ENCODE measurements at places on chromosomes 4 and X.

DNA sequence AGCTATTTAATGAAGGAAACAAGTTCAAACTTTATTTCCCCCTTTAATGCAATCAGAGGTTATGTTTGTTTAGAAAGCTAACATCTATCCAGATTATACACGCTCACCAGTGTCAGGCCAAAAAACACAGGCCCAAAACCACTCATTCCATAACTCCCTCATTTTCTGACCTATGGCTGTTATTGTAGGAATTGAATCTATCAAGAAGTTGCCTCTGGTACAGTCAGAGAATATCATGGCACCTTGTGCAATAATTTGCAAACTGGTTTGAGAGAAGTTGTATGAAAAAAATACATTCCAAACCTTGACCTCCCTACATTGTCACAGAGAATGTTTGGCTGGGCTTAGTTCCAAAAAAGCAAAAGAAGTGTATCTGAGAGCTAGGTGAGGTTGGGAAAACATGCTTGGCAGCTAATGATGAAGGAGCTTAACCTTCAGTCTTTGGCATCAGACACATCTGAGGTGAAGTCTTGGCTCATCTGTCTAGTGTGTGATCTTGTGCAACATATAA is 591.0 kb downstream of the ANKRD50 start:
- no peak for DNase-seq

GRCh38 chr4:38322714-38323113 is 341.3 kb upstream of the KLF3 start:
- no peak for DNase-seq

- no peak for DNase-seq
Observed at GRCh38 chr4:125739760-125740159, 425.0 kb downstream of the FAT4 start.

DNA sequence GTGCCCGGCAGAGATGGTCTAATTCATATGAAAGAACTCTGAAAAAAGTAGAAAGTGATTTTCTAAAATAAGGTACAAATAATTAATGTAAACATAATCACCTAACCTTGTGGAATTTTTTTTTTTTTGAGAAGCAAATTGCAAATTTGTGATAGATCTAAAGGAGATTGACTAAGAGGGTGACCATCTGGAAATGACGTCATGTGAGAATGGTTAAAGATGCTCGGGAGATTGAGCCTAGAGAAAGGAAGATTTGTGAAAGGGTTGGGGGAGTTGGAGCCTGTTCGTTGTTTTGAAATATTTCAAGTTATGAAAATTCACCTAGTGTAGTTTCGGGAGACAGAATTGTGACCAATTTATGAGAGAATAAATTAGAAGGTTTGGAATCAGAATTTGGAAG is 115.7 kb upstream of the ANK2 start:
- no peak for DNase-seq

GRCh38 chrX:112760697-112761096 is 79.9 kb downstream of the AMOT start:
- no peak for DNase-seq

- DNase-seq, result peak; percentile 13
Observed at GRCh38 chr4:177315767-177316464, 6.2 kb downstream of the NEIL3 start.

DNA sequence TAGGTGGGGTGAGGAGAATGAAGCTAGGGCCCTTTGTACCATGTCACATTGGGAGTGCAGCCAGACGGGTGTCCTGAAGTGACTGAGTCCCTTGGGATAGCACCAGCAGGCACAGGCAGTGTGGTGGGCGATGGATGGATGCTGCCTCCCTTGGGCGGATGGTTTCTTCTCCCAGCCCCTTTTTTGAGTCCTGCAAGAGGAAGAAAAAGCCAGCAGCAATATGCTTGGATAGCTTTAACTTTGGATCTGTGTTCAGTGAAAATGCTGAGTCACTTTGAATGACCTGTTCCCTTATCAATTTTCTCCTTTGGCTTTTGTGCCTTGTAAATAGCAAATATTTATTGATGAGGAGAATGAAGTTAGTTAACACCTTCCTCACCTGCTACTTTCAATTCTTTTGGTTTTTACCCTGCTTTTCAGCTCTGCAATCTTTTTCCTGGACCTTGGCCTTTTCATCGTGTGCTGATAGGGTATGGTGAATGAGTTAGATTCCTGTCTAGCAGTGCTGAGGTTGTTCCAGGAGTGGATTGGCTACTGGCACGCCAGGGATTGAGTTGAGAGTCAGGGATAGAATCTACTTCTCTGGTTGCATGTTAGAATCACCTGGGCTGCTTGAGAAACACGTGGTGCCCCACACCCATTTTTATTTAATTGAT is 10.2 kb downstream of the DCUN1D4 start:
- no peak for DNase-seq

DNA sequence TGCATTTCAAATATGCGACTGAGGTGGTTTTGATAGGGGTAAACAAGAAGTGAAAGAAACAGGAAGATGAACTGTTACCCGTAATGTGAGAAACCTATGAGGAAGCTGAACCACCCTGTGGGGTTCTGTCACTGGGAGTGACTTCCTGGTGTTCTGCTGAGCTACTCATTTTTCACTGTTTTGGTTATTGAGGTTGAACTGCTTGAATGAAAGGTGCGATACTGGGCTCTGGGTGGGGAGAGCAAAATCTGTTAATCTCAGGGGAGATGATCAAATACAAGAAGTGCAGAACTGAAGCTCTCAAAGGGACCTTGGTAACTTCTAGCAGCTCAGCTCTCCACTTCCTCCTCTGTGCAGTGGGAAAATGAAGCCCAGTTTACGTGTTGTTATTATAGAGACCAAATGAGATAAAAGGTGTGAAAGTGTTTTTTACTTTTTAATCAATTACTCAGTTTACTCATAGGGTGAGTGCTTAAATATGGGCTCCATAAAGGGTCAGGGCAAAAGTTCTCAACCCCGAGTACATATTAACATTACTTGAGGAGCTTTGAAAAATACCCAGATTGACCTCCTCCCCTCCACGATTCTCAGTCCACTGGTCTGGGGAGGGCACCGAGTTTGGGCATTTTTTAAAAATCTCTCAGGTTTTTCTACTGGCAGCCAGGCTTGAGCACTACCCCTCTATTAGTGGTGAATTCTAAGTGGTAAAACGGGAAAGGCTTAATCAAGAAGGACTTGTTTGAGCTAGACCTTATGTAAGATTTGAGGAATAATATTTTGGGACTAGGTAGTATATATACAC is 66.7 kb downstream of the COQ2 start:
- DNase-seq, result peak; percentile 71

DNA sequence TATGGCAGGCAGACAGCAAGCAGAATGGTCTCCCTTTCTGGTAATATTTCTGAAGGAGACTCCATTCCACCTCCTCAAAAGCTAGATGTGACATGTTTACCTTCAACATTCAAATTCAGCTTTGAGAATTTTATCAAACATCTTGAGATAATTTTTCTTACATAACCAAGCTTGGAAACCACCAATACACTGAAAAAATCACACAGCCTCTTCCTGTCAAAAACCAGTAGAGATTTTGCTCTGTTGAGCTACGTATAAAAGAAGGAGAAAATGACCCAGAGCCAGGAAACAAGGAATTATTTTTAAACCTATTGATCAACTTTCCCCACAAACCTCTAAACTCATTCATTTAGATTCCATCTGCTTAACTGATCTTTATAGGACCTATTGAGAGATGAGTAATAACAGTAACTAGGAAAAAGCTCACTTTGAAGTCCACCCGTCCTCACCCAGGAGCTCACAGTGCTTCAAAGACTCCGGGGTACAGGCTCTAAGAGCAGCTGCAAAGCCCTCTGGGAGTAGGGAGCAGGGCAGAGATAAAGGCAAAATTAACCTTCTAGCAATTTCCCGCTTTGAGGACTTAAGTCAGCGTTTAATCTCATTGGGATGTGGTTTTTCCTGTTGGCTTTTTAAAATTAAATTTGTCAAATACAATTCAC is 318.2 kb upstream of the RASGEF1B start:
- no peak for DNase-seq

DNA sequence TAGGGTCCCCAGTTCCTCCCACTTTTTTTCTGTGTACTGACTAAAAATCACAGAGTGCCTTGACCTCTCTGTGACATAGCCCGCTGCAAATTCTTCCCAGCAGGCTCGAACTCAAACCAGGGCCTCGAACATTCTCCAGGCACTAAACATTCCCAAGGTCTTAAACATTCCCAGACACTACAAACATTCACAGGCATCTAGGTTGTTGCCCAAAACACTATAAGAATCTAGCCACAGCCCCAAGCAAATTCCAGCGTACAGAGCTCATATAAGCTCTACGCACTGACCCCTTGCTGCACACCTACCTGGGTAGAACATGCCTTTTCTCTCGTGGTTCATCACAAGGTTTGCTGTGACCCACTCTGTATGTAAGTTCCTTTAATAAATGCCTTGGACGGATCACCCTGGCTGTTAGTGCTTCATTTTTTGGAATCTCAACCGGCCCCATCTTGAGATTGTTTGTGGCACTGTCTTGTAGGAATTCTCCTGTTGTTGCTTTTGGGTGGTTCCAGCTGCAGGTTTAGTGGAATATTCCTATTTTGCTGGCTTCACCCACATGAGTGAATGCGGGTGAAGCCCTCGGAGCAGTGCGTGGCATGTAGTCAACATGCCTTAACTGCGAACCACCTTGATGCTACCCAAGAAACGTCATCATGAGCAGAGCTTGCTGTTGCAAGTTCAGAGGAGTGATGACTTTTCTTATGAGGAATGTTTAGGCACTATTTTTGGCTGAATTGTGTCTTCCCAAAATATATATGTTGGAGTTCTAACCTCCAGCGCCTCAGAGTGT is 230.0 kb downstream of the HS3ST1 start:
- DNase-seq, result no peak

GRCh38 chrX:3522101-3522650 is 175.7 kb upstream of the MXRA5 start:
- no peak for DNase-seq

DNA sequence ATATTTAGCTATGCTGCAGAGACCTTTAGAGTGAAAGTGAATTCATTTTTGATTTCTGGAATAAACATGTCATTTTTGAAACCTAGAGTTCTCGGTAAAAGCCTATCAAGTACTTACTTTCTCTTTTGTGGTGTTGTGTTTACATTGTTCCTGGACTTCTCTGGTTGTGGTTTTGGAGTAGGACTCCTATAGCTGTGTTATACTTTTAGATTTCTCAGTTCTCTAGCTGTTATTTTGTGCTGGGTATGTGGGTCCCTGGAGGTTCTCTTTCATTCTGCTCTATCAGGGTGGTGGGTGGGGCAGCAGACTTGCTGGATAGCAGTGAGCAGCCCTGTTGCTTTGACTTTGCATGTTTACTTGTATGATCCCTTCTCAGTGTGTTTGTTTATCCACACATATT is 25.6 kb upstream of the MSMO1 start:
- no peak for DNase-seq

DNA sequence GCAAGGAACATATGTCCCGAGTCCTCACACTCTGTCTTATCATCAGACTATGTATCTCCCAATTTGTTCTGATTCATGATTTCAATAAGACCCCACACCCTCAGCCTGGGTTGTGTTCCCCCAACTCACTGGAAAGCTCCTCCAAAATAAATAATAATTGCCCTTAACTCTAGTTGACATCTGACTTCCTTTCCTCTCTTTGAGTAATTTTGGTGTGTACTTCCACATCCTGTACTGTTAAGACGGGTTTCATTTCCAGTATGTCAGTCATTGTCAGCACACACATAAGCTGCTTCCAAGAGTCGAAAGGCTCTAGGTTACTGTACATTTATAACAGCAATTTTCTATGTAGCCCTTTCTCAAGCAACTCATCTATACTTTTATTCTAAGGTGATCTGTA is 52.2 kb upstream of the C1QTNF7 start:
- peak; percentile 12 for DNase-seq

DNA sequence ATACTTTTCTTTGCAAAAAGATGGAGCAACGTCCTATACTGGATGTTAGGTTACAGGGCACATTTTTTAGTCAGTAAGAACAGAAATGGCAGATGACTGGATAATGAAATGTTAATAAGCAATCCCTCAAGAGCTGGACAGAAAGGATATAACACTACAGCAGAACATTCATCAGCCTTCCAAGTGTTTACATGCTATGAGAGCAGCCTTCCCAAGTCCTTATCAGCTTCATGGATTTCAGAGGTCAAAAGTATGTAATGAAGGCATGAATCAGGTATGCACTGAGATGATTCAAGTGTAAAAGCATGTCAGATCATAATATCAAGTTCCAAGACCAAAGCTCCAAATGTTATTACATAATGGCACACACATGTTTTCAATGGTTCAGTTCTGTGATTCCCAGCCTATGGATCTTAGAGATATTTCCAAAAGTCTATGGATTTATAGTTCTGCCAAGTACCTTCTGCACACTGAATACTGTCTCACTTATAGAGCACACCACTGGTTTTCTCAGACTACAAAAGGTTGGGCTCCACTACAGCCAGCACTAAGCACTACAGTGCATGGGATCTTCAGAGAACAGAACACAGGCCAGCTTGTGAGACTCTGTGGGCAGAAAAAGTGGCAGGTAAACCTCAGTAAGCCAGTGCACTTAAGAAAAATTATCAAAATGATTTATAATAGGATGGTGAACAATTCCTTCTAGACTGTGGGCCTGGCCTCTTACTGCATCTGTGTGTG is 49.2 kb downstream of the GPC4 start:
- DNase-seq, result no peak

DNA sequence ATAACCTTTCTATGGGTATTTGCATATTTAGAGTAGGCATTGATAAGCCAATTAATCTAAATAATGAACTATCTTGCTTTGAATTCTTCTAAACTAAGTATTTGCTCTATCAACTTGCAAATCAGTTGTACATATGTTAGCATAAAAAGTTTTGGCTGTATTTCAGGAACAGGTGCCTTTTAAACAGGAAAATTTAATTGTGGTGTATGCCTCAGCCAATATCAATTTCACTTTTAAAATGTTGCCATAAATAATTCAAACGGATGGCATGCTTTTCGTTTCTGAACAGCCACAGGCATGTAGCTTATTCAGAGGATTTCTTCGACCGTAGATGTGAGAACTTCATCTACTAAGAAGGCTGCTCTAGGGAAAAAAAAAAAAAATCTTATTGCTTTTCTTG is 99.9 kb downstream of the DCLK2 start:
- no peak for DNase-seq

DNA sequence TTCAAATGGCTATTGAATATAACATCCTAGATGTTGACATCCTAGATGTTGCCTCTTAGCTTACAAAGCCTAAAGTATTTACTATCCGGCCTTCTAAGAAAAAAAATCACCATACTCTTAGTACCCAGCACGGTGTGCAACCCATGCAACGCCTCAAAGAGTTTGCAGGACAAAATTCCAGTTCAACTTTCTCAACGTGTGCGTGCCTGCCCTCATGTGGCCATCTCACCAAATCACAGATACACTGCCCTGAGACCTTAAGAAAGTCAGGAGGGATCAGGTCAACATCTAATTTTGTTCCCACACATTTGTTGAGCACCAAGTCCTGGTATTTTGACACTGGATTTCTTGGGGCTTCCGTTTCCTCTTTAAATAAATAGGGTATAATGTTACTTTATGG is 68.3 kb downstream of the CRMP1 start:
- DNase-seq, result peak; percentile 35

DNA sequence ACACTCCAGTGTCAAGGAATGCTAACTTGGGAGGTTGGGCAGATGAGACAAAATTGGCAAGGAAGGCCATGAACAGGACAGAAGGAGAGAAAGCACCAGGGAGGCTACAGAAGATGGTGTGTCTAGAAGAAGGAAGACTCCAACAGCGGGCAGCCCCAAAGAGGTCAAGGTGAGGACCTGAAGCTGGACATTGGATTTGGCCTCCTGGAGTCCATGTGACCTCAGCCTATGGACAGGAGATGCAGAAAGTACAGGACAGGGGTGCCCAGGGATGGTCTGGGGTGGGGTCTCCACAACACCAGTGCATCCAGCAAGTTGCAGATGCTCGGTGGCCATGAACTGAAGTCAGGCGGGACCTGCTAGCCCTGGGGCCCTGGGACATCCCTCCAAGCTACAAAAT is 86.2 kb downstream of the JAKMIP1 start:
- no peak for DNase-seq

Data from suppressor macrophage (primary cell).